ENCODE measurements at places on chromosomes 1 and 21. TPM values are rescaled to one million over a fixed set of nuclear protein-coding genes. Genes with fewer than 3 reads are reported as not detected.

DNA sequence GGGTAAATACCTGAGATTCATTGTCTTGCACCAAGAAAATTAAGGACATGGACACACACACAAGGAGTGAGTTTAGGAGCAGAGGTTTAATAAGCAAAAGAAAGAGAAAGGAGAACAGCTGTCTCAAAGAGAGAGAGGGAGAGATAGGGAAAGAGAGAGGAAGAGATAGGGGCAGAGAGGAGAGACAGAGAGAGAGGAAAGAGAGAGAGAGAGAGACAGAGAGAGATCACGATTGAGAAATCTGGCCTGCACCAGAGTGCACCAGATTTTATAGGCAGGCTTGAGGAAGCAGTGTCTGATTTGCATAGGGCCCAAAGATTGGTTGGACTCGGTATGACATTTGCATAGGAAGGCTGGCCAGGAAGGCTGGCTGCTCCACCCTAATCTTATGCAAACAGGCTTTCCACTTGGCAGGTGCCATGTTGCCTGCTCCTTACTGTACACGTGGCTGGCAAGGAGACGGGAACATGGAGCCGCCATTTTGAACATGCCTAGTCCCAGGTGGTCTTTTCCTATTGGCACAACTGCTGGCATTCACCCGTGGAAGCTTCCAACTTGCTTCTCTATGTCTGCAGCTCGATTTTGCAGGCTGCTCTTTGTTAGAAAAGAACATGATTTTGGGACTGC lies 419.9 kb downstream of the ZP4 start:
- DNase-seq: no peak

FCRL4 gene
- total RNA-seq: not detected

TINAGL1 gene
- total RNA-seq: not detected

EVA1C gene
- 10.3 TPM for total RNA-seq

GRCh38 chr1:198906739-198907422 lies 268.0 kb downstream of the PTPRC start:
- DNase-seq: no peak

A3GALT2 gene
- total RNA-seq: not detected

- DNase-seq: no peak
Measured at GRCh38 chr21:42012344-42012743, 2.2 kb upstream of the ZBTB21 start.

DNA sequence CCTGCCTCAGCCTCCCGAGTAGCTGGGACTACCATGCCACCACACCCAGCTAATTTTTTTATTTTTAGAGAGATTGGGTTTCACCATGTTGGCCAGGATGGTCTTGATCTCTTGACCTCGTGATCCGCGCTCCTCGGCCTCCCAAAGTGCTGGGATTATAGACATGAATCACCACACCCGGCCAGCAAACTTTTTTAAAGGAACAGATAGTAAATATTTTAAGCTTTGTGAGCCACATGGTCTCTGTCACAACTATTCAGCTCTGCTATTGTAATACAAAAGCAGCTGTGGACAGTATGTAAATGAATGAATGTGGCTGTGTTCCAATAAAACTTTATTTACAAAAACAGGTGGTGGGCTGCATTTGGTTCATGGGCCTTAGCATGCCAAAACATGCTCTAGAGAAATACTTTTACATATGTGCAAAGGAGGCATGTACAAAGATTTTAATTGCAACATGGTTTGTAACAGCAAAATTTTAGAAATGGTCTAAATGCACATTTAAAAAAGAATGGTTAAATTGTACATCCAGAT lies 47.0 kb downstream of the CDCP2 start:
- DNase-seq: no peak
